ENCODE measurements at places on chromosomes 1 and 21.

DNA sequence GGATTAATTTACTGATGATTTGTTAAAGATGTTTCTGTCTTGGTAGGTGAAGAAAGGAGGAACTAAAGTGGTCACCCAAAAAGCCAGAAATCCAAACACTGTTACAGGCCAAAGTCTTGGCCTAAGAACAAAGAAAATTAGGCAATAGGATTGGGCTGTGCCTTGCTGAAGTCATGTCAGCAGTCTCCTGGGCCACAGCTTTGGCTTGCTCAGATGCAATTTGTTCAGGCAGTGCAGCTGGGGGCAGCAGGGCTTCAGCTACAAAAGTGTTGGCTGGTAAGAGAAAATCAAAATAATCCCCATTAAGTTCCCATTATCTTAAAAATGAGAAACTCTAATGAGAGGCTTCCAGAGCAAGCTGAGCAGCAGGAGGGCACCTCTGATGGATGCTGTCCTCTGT lies 14.0 kb upstream of the RAP1A start:
- peak; percentile 55 for DNase-seq

GRCh38 chr1:183163316-183163715 lies 22.7 kb upstream of the LAMC2 start:
- DNase-seq = no peak

GRCh38 chr1:18322368-18323032 lies 158.2 kb upstream of the KLHDC7A start:
- DNase-seq = peak; percentile 23

DNA sequence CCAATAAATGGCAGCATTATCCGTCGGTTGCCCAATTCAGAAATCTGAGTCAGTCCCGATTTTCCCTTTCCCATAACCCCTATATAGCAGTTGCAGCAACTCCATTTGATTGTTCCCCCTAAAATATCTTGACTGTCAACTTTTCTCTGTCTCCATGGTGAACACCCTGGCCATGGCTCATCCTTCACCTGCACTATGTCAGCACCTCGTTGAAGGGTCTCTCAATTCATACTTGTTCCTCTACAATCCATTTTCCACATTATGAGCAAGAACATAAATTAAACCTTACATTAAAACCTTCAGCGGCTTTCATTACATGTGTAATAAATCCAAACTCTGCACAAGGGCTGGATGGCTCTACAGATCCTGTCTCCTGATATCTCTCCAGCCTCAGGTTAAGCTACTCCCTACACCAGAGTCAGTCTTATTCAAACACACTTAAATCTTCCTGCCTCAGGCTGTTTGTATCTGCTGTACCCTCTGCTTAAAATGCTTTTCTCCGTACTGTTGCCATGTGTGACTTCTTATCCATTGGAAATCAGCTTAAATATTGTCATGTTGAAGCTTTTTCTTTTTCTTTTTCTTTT lies 87.3 kb downstream of the BACH1 start:
- no peak for DNase-seq

GRCh38 chr21:42384989-42385388 lies 10.9 kb downstream of the TMPRSS3 start:
- no peak for DNase-seq

GRCh38 chr21:39029900-39030884 lies 153.1 kb downstream of the PSMG1 start:
- DNase-seq = no peak

DNA sequence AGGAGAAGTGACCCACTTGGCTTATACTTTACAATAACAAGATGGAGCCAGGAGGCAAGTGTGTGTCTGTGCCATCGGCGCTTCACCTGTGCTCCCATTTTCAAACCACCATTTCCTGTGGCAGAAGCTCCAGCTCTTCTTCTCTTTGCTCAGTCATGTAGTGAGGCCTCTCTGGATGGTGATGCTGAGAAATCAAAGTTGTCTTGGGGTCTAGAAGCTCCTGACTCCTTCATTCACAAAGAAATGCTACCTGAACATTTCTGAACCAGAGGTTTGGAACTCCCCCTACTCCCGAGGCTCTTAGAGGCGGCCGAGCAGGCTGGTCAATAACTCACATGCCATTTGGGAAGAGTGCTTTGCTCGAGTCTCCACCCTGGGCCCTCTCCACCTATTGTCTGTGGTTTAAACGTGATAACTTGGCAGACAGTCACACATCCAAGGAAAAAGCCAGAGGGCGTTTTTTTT lies 18.0 kb downstream of the SLAMF1 start:
- DNase-seq = no peak

DNA sequence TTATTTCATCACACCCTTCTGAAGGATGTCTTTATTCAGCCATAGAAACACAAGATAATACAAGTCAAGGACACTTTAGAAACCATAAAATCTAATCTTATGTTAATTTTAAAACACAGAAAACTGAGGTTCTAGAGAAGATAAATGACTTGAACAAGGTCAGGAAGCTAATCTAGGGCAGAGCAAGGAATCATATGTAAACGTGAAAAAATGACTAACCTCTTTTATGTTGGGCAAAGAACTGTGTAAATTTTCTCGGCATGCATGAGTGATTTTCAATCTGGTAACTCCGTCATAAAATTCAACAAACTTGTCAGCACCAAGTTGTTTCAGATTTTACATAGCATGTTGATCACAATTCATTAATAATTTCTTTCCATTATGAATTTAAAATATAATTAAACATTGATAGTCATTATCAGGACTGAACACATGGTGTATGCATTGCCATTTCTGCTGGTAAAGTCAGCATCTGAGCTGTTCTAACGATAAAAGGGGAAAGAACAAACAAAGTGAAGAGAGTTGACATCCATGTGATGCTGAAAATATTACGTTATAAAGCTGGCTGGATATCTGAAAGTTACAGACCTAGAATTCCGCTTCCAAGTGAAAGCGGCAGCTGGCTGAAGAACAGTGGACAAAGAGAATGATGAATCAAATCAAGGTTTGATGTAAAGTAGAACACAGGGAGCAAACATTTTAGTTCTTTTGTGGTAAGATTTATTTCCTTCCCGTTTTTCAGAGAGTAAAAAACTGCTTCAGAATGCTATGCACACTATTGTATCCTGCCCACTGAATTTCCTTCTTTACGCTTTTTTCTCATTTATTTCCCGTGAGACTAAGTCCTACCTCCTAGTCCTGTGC lies 1037.4 kb upstream of the TMPRSS15 start:
- DNase-seq = no peak

- no peak for DNase-seq
Measured at GRCh38 chr1:151858886-151859665, 5.6 kb upstream of the THEM5 start.

DNA sequence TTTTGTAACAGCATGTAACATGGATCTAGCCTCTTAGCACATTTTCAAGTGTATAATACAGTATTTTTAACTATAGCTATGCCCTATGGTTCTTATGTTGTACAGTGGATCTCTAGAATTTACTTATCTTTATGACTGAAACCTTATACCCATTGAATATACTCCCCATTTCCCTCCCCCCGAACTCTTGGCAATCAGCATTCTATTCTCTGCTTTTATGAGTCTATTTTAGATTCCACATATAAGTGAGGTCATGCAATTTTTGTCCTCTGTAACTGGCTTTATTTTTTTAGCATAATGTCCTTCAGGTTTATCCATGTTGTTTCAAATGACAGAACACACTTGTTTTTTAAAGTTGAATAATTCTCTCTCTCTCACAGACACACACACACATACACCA lies 3.1 kb upstream of the GBP6 start:
- no peak for DNase-seq

DNA sequence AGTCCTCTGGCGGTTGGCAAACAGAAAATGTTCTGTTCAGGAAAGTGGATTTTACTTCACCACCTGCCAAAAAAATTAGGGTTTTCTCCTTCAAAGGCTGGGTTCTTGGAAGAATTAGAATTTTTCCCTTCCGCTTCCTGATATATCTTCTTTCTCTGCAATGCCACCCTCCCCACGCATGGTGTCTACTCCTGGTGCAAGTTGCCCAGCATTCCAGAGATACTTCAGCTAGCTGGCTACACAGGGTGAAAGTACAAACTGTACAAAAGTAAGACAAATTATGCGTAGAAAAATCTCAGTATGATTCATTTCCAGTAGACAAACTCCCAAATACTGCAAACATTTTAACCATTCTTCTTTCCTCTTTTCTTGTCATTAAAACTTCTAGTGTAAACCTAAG lies 430.1 kb upstream of the ESRRG start:
- no peak for DNase-seq

DNA sequence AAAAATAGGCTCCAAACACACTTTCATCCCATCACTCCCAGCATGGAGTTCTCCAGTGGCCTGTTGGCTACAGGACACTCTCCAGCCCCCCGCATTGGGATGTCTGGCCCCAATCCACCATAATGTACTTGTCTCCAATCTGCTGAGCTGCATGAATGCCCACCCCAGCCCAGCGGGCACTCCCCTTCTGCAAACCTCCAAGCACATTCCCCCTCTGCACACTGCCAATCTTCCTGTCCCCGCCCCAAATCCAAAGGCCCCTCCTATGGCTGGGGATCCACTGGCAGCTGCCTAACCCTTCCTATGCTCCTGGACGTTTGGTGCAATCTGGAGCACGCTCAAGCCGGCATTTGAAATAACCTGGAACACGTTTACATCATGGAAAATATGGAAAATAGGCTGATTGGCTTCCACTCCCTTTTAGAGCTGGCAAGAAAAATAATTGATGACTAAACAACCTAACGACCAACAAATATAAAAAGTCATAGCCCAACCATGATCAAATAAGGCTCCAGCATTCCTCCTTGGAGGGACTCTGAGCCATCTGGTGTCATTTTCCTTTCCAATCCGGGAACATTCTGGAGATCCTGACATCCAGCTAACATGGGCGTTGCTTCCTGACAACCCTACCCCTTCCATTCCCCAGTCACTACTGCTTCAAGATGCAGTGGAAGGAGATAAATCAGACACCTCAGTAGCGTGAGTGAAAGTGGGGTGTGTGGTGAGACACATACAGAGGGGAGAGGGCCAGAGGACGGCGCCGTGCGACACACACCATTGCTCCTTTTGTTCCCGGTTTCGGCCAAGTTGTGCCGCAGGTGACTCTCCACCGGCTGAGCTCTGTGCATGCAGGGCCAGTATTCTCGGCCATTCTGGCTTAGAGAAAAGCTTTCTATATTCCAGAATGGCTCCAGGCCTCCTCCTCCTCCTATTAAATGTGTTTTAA lies 41.6 kb downstream of the PDE9A start:
- no peak for DNase-seq

DNA sequence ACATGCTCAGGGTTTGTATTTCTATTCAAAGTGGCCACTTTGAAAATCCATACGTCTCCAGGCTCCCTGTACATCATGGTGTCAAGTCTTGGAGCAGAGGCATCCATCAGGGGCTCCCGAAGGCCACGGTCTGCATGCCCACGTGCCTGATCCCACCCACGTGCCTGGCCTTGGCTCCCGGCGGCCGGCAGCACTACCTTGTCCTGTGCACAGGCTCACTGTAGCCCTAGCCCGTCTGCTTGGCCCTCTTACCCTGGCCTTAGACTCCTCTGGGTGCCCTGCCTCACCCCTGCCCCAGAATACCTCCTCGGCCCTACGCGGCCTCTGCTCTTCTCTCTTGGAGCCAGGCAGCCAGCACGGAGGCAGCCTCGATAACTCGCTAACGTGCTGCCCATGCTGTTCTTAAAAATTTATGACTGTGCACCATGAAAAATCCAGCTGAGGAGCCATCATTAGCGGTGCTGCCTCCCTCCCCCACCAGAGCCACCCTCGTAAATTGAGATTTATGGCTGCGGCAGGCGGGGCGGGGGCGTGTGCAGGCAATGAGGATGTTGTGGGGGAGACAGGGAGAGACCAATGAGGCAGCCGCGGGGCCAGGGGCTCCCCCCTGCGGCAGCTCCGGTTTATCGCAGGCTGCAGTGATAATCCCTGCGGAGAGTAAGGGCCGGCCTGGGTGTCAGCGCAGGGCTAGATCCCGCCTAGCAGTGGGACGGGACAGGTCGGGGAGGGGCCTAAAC lies 24.6 kb downstream of the DMAP1 start:
- DNase-seq = peak; percentile 85

DNA sequence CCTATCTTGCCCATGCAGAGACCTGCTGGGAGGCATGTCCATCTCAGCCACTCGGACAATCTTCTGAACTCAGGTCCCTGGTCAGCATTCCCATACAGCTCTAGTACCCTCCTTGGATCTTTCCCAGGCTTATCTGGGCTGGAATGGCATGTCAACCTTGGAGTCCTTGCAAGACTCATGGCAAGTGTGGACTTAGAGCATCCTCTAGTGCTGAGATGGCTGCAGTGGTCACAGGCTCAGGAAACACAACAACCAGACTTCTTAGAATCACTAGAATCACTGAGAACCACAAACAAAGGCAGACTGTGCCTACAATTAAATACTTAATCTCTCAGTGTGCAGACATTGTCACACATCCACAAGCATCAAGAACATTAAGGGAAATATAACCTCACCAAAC lies 73.1 kb upstream of the TSHB start:
- no peak for DNase-seq

DNA sequence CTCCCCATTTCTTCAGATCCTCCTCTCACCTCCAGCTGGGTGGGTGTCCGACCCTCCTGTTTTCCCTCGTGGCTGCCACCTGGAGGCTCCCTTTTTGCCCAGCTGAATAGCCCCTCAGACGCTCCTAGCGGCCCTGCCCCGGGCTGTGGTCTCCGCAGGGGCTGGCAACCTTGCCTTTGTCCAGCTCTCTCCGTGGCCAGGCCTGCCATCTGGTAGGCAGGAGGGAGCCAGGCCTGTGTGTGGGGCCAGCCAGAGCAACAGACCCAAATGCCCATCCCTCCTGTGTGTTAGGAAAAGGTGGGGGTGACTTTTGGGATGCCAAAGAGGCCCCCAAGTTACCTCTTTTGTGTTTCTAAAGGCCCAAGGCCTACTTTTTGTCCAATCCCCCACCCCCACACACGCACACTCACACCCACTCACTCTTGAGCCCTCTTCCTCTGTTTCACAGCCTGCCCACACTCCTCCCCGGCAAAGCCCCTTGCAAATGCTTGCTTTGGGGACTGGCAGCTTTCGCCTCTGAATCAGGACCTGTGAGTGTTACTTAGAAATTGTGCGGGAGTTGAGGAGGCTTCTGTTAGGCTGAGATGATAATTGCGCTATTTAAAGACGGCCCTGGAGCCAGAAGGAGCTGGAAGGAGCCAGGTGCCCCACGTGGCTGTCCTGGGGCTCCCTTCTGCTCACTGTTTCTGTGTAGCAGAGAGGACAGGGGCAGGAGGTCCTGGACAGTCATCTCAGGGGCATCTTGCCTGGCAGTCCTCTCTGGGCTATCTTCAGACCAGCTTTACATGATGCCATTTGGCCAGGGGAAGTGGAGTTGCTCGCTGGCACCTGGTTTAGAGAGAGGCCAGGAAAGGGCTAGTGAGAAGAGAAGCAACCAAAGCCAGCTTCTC lies 9.1 kb downstream of the PPFIA4 start:
- no peak for DNase-seq

DNA sequence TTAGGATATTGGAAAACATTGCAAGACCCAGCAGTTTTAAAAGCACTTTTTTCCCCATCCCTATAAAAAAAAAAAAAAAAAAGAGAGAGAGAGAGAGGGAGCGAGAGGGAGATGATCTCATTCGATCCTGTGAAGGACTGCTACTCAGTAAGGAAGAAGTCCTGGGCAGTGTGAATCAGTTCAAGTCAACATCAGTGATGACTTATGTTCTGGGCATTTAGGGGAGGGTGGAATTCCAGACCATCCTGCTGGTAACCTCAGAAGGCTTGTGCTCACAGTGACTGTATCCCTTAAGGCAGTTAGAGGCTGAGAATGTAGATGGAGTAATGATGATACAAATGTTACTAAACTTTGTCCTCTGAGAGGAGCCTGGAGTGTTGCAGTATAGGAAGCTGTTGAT lies 151.4 kb downstream of the TGFB2 start:
- DNase-seq = no peak

GRCh38 chr21:15788847-15789523 lies 59.2 kb downstream of the USP25 start:
- no peak for DNase-seq
